ENCODE measurements at places on chromosomes 11 and 22. TPM values are rescaled to one million over a fixed set of nuclear protein-coding genes. Genes with fewer than 3 reads are reported as not detected.

DNA sequence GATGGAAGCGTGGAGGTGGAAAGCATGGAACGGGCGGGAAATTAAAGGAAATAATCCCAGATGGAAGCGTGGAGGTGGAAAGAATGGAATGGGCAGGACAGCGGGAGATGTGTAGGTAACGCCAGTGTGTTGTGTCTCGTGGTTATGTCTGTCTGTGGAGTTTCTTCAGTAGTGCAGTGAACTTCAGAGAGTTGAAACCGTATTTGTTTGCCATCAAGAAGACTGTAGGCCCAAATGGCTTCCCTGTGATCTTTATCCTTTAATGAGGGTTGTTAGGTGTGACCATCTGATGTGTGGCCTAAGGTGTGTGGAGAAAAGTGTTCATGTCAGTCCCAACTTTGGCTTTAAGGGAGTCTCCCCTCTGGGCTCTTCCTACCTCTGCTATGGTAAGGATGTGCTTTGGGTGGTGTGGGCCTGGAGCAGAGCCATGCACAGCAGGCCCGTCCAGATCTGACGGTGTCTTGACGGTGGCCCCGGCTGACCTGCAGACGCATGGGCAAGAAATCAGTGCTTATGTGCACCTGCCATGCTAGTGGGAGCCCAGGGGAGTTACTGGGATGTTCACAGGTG, 39.6 kb downstream of the AP2A2 start:
- H3K4me3 ChIP-seq: no peak overlapping the region
- no peaks in the 10 kb centered on the region for H3K4me1 ChIP-seq
- no peak for DNase-seq
- H3K27ac ChIP-seq: no peak overlapping the region
- H3K27me3 ChIP-seq: no peaks in the 10 kb centered on the region
- no peaks in the 10 kb centered on the region for H3K36me3 ChIP-seq

GRCh38 chr11:11105361-11105760, 247.5 kb upstream of the ZBED5 start:
- no peak overlapping the region for H3K4me3 ChIP-seq
- no peak overlapping the region for H3K27ac ChIP-seq
- H3K27me3 ChIP-seq: no peaks in the 10 kb centered on the region
- DNase-seq: no peak
- H3K4me1 ChIP-seq: no peaks in the 10 kb centered on the region

GRCh38 chr22:29693671-29694070, 26.1 kb upstream of the CABP7 start:
- no peaks in the 10 kb centered on the region for H3K27me3 ChIP-seq
- DNase-seq: no peak
- no peak overlapping the region for H3K4me3 ChIP-seq
- H3K4me1 ChIP-seq: no peaks in the 10 kb centered on the region
- no peaks in the 10 kb centered on the region for H3K36me3 ChIP-seq
- no peak overlapping the region for H3K27ac ChIP-seq

DNA sequence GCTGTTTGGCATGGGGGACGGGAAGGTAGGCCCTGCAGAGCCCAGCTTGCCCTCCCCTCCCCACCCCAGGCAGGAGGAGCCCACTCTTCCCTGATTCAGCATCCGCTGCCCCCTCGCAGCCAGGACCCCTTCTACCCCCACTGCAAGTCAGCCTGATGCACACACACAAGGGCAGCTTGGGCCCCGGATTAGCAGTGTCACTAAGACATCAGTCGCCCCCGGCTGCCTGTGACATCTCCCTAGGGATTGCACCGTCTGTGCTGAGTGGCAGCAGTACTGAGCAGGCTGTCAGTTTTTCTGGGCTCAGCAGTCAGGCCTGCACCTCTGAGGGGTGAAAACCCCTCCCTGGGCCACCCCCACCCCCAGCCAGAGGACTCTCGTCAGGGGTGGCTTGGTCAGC, 30.4 kb upstream of the SYT7 start:
- DNase-seq: no peak
- no peaks in the 10 kb centered on the region for H3K36me3 ChIP-seq
- no peak overlapping the region for H3K4me3 ChIP-seq
- H3K4me1 ChIP-seq: no peaks in the 10 kb centered on the region

- no peak overlapping the region for H3K27ac ChIP-seq
- H3K4me1 ChIP-seq: peaks cover 5% of the 10 kb centered on the region
- H3K27me3 ChIP-seq: no peaks in the 10 kb centered on the region
- no peak for DNase-seq
- no peak overlapping the region for H3K4me3 ChIP-seq
Measured at GRCh38 chr11:67524480-67524808, 1.2 kb upstream of the CABP2 start.

DNA sequence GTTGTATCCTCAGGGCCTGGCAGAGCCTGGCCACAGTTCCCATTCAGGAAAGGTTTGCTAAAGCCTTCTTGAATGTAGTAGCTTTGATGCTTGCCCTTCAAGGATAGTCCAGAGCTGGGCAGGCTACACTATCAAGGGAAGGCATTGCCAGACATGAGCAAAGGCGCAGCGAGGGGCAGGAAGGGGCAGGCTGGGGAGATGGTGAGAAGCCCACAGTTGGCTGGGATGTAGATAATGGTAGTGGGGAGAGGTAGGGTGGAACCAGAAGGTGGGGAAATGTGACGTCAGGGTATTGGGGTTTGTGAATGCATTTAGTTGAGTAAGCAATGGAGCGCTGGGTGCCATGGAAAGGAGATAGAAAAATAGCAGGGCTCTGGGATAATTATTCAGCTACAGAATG, 28.6 kb downstream of the LRRC32 start:
- H3K27ac ChIP-seq: no peak overlapping the region
- no peaks in the 10 kb centered on the region for H3K36me3 ChIP-seq
- H3K27me3 ChIP-seq: no peaks in the 10 kb centered on the region
- DNase-seq: no peak
- H3K4me1 ChIP-seq: no peaks in the 10 kb centered on the region

GRCh38 chr11:57514538-57515331, 767 bp downstream of the SLC43A1 start:
- peak overlapping the region; percentile 71 for H3K27ac ChIP-seq
- peak; percentile 78 for DNase-seq
- H3K27me3 ChIP-seq: no peaks in the 10 kb centered on the region
- no peaks in the 10 kb centered on the region for H3K36me3 ChIP-seq
- peaks cover 4% of the 10 kb centered on the region for H3K4me1 ChIP-seq

DNA sequence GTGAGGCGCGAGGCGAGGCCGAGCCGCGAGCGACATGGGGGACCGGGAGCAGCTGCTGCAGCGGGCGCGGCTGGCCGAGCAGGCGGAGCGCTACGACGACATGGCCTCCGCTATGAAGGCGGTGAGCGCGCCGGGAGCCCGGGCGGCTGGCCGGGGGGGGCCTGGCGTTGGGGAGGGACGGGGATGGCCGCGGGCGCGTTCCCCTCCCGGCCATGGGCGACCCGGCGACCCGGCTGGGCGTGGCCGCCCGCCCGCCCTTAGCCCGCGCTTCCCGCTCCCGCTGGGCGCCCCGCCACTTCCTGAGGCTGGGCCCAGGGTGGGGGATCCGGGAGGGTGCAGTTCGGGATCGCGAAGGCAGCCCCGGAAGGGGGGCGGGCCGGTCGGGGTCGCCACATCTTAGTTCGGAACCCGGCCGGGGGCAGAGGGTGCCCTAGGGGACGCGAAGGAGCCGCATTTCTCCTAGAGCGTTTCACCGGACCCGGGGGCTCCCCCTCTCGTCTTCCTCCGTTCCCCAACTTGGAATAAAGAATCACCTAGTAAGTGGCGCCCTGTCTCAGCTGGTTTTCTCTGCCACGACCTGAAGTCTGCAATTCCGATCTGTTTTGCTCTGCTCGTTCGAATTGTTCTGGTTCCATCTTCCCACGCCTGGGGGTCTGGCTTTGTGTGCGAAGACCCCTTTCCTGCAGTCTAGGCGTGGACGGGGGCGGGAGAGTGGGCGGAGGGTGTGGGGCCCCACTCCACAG, 536 bp downstream of the YWHAH start:
- H3K4me3 ChIP-seq: peak overlapping the region; percentile 97
- H3K27me3 ChIP-seq: no peaks in the 10 kb centered on the region
- H3K4me1 ChIP-seq: peaks cover 21% of the 10 kb centered on the region
- H3K36me3 ChIP-seq: no peaks in the 10 kb centered on the region

- H3K27ac ChIP-seq: no peak overlapping the region
- DNase-seq: no peak
- no peaks in the 10 kb centered on the region for H3K4me1 ChIP-seq
- H3K36me3 ChIP-seq: no peaks in the 10 kb centered on the region
- H3K27me3 ChIP-seq: no peaks in the 10 kb centered on the region
Measured at GRCh38 chr11:77377734-77378133, 76.2 kb upstream of the GDPD4 start.

- no peaks in the 10 kb centered on the region for H3K4me1 ChIP-seq
- no peak overlapping the region for H3K4me3 ChIP-seq
- H3K36me3 ChIP-seq: no peaks in the 10 kb centered on the region
- H3K27me3 ChIP-seq: no peaks in the 10 kb centered on the region
Measured at GRCh38 chr11:66749091-66749490, 20.1 kb upstream of the SPTBN2 start.

GRCh38 chr11:112058103-112058502, 15.7 kb downstream of the PIH1D2 start:
- H3K4me3 ChIP-seq: no peak overlapping the region
- no peaks in the 10 kb centered on the region for H3K36me3 ChIP-seq
- no peak for DNase-seq
- no peak overlapping the region for H3K27ac ChIP-seq
- no peaks in the 10 kb centered on the region for H3K27me3 ChIP-seq

DNA sequence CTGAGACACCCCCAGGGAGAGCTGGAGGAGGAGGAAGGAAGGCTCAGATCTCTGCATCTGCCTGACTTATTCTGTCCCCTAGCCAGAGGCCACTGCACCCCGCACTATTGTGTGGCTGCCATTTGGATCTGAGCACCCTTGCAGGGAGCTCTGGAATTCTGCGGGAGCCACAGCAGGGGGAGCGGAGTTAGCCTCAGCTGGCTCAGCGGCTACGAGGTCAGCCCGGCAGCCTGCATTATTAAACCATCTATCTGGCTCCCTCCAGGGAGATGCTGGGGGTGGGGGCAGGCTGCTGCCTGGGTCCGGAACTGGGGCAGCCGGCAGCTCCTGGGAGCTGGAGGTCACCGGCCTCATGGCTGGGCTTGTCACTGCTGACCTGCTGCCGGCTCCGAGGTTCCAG, 6.5 kb upstream of the ELFN2 start:
- DNase-seq: no peak
- no peaks in the 10 kb centered on the region for H3K4me1 ChIP-seq
- no peak overlapping the region for H3K4me3 ChIP-seq

GRCh38 chr11:44335919-44336318, 26.0 kb upstream of the ALX4 start:
- DNase-seq: no peak
- H3K4me3 ChIP-seq: no peak overlapping the region
- H3K27me3 ChIP-seq: peaks cover 14% of the 10 kb centered on the region
- H3K4me1 ChIP-seq: no peaks in the 10 kb centered on the region

DNA sequence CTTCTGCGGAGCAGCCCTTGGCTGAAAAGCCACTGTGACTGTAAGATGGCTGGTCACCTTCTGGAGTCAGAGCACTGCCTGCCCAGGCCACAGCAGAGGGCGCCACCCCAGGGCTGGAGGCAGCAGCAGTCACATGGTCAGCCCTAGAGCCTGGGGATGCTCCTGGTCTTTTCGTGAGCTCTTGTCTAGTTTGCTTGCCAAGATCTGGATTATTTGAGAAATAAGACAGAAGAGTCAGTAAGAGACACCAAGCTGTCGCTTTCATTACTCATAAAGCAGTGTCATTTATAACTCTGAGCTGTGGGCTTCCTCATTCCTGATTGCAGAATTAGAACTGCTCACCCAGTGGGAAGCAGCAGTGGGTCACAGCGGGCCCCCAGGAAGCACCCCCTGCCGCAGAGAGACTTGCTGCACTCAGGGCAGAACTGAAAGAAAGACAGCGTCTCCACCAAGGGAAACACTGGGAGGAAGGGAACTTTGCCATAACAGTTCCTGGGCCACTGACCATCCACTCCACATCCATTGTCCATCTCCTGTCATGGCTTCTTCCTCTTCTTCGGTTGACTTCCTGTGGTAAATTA, 56.7 kb downstream of the PPP6R2 start:
- DNase-seq: no peak
- no peak overlapping the region for H3K4me3 ChIP-seq
- H3K27ac ChIP-seq: peak overlapping the region; percentile 16
- H3K27me3 ChIP-seq: no peaks in the 10 kb centered on the region

DNA sequence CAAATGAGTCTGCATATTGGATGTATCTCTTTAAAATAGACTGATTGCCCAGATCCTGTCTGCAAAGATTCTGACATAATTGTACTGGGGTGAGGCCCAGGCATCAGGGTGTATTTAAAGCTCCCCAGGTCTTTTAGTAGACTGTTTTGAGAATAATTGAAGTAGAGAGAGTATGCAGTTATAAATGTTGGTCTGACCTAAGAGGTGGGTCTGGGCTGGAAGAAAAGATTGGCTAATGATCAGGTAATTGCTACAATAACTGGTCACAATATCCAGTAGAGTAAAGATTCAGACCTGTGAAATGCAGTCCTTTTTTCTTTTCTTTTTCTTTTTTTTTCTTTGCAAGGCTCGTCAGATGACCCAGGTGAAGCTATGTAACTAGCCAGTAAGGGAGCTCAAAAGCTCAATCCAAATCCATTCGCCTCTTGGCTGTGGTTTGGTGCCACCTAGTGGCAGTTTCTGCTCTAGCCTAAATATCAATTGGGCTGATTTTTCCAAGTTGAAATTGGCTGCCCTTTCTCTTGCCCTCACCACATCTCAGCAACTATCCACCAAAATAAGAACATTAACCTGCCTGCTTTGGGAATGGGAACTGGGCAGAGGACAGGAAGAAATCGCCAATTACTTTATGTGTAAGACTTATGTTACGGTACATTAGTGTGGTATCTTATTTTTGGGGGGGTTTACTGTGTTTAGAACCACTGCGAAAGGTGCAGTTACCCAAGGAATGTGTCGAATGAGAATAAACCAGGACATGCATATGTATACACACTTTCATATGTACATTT, 45.9 kb downstream of the ZNF143 start:
- H3K36me3 ChIP-seq: no peaks in the 10 kb centered on the region
- H3K27me3 ChIP-seq: no peaks in the 10 kb centered on the region
- no peak overlapping the region for H3K27ac ChIP-seq
- peaks cover 14% of the 10 kb centered on the region for H3K4me1 ChIP-seq
- H3K4me3 ChIP-seq: no peak overlapping the region

- H3K27ac ChIP-seq: no peak overlapping the region
- no peaks in the 10 kb centered on the region for H3K4me1 ChIP-seq
- H3K36me3 ChIP-seq: no peaks in the 10 kb centered on the region
- no peaks in the 10 kb centered on the region for H3K27me3 ChIP-seq
- no peak overlapping the region for H3K4me3 ChIP-seq
- no peak for DNase-seq
Measured at GRCh38 chr11:3723014-3723708, 52.0 kb upstream of the CHRNA10 start.

- peak within 1 kb of the TSS; percentile 62 for H3K4me3 ChIP-seq
- peak within 1 kb of the TSS; percentile 68 for H3K27ac ChIP-seq
- peaks cover 11% of the 10 kb centered on the region for H3K4me1 ChIP-seq
- DNase-seq: peak; percentile 96
Measured at GRCh38 chr11:119381181-119381988, at the start of gene USP2. Gene USP2, minus strand, starts transcription at chr11:119381690. Its CDS starts 8,210 bp downstream, at chr11:119373480.

- H3K36me3 ChIP-seq: no peaks in the 10 kb centered on the region
- no peak overlapping the region for H3K27ac ChIP-seq
- H3K4me3 ChIP-seq: no peak overlapping the region
- no peaks in the 10 kb centered on the region for H3K4me1 ChIP-seq
- H3K27me3 ChIP-seq: no peaks in the 10 kb centered on the region
Measured at GRCh38 chr22:20852076-20852475, 6.5 kb downstream of the PI4KA start.

The FOLR3 gene
- not detected for polyA plus RNA-seq

The SCGB1D2 gene
- 3.9 TPM for polyA plus RNA-seq

The HTR3A gene
- 1.2 TPM for polyA plus RNA-seq

The KRTAP5-9 gene
- 0.38 TPM for polyA plus RNA-seq

The TRPT1 gene
- polyA plus RNA-seq: 74.6 TPM

The FJX1 gene
- polyA plus RNA-seq: 4.6 TPM

The PLAAT5 gene
- polyA plus RNA-seq: 3.7 TPM

The PGM2L1 gene
- polyA plus RNA-seq: 0.96 TPM

The H19 gene
- polyA plus RNA-seq: 809 TPM

The KCNJ4 gene
- polyA plus RNA-seq: not detected

Measured in pancreas (tissue), 10 donors.